ENCODE measurements at places on chromosomes 6 and 20.

- no peak for DNase-seq
Observed at GRCh38 chr6:158647501-158647900, 2.4 kb upstream of the SYTL3 start.

GRCh38 chr6:68777956-68778355, 142.9 kb downstream of the ADGRB3 start:
- DNase-seq: no peak

DNA sequence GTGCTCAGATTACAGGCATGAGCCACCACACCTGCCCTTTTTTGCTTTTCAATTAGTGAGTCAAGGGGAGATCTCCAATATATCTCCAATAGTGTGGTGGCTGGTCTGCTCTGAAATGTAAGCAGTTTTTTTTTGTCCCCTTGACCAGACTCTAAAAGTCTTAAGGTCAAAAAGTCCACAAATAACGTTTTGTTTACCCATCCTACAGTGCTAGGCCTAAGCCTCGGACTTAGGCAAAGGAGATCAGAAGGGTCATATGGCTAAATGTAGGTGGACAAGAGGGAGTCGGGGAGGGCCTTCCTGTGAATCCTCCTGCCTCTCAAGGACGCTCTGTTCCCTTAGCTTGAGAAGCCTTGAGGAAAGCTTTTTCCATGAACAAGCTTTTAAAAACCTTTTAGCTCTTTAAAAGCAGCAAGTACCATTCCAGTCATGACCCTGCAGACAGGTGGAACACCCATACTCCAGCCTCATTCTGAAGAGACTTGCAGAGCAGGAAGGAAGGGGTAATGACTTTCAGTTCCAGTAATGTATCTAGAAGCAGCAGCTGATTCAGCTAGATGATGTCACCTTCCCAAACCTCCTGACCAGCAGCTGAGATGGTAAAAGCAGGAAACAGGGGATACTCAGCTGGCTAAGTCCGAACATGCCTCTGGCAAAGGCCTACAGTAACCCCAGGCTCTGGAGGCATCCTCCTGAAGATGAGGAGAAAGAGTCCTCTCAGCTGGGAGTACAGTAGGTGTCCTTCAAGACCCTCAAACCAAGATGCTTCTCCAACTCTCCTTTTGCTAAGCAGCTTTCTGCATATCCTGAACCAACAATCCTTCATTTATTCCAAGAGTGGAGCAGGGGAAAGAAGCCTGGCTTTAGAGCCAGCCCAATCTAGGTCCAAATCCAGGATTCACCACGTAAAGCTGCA, 23.6 kb downstream of the BCL2L1 start:
- DNase-seq: peak; percentile 94

DNA sequence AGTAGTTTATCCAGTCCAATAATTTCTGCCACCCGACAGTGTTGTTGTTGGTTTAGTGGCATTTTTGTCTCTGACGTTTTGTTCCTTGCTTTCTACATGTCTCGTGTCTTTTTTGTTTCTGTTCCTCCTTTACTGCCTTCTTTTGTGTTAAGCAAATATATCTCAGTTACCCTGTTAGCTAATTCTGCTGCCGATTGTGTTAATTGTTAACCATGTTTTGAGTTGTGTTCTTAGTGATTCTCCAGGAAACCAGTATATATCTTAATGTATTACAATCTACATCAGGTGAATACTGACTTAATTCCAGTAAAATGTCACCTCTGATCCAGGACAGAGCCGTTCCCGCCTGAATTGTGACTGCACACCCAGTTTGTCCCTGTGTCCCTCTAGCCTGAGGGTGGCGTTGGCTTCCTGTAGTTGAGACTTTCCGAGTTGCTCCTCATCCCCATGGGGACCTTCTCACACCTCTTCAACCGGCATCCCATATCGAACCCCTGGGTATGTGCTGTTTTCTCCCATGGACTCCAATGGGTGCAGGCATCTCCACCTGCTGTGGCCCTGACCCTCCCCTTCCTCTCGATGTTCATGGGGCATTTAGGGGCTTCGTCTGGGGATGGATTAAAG, 35.8 kb upstream of the BHLHE23 start:
- DNase-seq: no peak

GRCh38 chr6:93820465-93821082, 401.2 kb upstream of the EPHA7 start:
- no peak for DNase-seq

DNA sequence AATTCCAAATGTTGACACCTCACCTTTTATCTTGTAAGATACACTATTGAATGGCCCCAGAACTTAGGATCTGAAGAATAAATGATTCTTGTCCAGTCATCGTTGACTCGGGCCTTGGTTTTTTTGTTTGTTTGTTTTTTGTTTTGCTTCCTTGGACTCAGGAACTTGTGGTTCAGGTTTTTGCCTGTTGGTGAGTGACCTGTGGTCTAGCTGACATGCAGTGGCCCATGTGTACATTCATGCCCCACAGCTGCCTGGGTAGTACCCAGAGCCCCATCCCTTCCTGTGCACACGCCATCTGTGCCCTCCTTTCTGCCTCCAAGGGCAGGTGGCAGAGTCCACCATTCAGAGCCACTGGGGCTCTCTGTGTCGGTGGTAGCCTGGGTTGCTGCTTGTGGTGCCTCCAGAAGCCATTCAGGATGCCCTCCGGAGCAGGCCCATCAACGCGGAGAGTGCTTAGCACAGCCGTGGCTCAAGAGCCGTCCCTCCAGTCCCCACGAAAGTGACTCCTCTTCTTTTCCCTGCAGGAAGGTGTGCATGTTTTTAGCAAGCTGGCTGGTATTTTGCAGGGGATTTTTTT, 85.9 kb downstream of the SYNJ2 start:
- DNase-seq: no peak

GRCh38 chr6:144410059-144410458, 124.9 kb downstream of the UTRN start:
- DNase-seq: no peak

DNA sequence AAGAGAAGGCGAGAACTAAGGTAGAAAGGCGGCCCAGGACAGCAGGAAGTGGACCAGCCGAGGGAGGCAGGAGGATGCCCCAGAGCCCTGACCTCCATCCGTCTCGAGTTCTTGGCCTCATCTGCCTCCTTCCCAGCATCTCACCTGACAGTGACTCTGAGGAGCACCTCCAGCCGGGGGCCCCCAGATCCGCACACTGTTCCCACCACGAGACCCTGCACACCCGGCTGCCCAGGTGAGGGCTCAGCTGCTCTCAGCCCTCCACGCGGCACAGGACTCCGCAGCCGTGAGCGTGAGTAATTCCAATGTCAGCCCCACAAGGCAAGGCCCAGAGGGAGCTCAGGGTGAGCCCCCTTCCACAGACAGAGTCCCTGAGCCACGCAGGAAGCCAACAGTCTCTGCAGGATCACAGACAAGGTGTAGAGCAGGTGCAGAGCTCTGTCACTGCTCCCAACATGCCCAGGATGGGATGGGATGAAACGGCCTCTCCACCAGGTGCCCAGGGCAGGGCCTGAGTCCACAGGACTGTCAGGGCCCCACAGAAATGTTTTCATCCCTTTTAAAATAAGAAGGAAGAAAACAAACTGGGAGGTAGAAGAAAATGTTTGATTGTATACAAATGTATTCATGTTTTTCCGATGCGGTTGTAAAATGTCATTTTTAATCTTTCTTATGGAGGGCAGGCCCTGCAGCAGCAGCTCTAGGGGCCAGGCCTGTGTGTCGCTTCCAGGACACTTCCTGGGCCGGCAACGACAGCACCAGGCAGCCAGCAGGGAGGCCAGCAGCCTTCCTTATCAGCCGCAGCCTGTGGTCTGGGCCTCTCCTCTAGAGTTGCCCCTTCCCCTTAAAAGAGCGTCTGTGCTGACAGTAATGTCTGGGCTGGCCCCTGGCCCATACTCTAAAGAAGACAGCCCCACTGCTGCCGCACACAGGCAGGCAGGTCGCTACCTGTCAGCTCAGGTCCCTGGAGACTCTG, 66.9 kb downstream of the DLL1 start:
- DNase-seq: no peak

DNA sequence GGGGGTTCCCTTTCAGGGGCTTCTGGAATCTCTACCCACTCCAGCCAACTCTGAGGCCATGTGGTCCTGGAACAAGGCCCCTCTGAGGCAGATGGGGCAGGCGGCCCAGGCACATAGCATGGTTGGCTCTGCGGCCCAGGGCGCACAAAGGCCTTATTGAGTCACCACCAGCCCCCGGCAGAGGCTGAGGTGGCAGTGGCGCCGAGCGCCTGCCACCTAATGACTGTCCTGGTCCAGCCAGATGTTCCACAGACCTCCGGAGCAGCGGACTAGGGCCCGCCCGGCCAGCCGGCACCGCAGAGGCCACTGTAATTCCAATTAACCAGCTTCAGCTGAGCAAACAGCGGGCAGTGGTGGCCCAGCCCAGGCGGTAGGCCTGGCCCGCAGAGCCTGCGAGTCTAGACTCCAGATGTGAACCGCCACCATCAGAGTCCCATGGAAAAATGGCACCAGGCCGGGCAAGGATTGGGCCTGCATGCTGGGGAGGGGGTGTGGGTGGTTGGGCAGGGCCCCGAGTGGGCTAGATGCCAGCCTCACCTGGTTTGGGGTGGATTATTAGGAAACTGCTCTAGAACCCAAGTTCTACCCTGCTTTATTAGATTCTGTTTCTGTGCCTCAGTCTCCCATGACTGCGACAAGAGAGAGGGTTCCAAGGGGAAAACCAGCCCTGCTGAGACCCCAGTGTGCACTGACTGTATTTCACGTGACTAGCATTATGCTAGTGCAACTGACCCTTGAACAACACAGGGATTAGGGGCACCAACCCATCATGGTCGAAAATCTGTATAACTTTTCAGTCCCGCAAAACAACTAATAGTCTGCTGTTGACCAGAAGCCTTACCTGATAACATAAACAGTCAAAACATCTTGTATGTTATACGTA, 34.1 kb upstream of the ID1 start:
- no peak for DNase-seq

DNA sequence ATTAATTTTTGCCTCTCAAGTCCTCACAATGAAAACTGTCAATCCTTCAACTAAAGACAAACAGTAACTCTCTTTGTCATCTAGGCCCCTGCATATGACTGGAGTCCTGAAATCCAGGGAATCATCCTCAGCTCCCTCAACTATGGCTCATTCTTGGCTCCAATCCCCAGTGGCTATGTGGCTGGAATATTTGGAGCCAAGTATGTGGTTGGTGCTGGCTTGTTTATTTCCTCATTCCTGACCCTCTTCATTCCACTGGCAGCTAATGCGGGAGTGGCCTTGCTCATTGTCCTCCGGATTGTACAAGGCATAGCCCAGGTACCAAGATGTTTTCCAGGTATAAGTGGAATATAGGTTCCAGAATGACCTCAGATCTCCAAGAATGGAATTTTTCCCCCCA, 15.4 kb downstream of the SLC17A4 start:
- no peak for DNase-seq

DNA sequence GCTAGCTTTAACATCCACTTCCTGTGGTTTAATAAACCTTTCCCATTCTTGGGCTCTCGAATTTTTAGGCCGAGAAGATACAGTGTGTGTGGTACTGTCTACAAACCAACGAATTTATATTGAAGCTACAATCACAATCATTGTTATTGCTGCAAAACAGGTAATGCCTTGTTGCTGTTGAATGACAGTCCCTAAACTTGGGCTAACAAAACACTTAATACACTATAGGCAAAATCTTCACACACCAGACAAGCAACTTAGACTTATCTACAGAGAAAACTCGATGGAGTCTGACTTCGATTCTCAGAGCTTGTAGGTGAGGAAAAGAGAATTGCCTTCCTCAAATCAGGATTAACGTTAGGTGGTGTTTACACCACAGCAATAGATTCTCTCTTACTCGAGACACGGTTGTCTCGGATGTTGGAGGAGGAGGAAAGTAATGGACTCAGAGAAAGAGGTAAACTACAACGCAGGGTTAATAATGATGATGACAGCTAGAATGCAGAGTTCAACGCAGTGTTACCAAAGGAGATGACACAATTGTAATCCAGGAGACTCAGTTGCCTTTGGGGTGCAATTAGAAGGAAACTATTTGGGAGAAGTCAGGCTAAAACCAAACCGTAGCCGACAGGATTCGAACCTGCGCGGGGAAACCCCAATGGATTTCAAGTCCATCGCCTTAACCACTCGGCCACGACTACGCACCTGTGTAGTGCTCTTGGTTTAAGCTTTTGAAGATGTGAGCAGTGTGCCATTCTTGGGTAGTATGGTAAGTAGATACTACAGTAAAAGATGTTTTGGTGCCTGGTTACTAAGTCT, 32.5 kb upstream of the ZNF184 start:
- no peak for DNase-seq

DNA sequence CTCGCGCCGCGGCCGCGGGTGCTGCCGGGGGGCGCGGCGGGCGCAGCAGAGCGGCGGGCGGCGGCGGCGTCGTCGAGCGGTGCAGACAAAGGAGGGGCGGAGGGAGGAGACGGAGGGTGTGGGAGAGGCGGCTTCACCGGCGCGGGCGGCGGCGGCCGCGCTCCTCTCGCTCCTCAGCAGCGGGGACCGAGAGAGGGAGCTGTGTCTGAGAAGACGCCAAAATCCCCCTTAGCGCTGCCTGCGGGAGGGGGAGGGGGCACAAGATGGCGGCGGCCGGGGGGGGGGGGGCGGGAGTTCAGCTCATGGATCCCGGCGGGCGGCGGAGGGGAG, 296 bp downstream of the ADNP start:
- peak; percentile 73 for DNase-seq

- DNase-seq: no peak
Observed at GRCh38 chr6:11972806-11973205, 39.3 kb upstream of the HIVEP1 start.

DNA sequence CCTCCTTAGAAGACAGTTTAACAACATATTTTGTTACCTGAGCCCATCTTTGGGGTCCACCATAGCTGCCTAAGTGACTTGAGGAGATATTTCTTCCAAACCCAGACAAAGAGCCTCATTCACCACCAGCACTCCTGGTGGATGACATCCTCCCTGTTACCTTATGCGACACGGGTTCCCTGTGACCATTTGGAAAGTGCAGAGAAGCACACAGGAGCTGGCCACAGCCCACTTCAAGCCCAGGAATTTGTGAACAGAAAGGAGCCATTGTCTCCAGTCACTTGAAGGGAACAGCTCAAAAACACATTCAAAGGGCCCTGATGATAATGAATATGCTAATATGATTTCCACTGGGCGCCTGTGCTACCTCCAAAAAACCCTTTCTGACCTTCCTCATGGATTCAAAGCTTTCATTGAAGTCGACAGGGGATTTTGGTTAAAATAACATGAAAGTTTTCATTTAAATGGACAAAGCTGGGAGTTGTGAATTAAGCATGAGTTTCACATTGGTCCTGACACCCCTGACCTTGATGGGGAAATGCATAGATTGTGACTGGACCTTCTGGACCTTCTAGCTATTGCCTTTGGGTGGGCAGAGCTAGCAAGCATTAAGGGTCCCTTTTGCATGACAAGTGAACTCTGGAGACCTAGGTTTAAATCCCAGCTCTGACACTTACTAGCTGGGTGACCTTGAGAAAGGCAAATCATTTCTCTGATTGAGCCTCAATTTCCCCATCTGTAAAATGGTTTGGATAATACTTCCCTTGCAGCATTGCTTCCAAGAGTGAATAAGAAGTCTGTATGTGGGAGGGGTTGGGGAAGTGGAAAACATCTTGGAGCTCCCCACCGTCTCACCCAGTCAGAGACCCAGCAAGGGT, 83.3 kb upstream of the SIRPA start:
- no peak for DNase-seq
